ENCODE measurements at places on chromosomes 2 and 18.

- DNase-seq, result no peak
These were observed 2.4 kb upstream of the VPS54 start for GRCh38 chr2:64021578-64021977.

GRCh38 chr2:156511122-156511521 lies 74.9 kb downstream of the GPD2 start:
- DNase-seq, result no peak

GRCh38 chr18:45252474-45252873 lies 362.8 kb upstream of the SLC14A2 start:
- no peak for DNase-seq

GRCh38 chr2:176682278-176682677 lies 413.0 kb downstream of the MTX2 start:
- DNase-seq, result no peak

GRCh38 chr2:142997231-142997630 lies 119.8 kb downstream of the KYNU start:
- no peak for DNase-seq

GRCh38 chr2:196566961-196567666 lies 72.4 kb upstream of the CCDC150 start:
- no peak for DNase-seq

GRCh38 chr2:54599914-54600313 lies 123.5 kb upstream of the EML6 start:
- no peak for DNase-seq

GRCh38 chr2:9191041-9191481 lies 15.6 kb upstream of the ASAP2 start:
- no peak for DNase-seq
